ENCODE measurements at places on chromosomes 1 and 21. TPM values are rescaled to one million over a fixed set of nuclear protein-coding genes. Genes with fewer than 3 reads are reported as not detected.

DNA sequence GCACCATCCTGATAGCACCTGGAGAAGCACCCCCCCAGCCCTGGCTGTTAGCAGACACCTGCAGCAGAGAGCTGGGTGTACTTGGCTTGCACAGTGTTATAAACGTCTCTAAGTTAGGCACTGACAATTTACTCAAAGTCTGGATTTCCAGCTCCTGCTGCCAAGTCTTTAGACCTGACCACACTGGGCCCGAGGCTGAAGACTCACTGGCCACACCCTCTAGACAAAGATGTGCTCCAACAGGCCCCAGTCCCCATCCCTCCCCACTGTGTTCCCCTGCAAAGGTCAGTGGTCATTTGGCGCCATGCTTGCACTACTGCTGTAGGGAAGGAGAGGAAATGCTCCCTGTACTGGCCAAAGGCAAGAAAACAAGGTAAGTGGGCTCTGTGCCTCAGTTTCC is 31.1 kb downstream of the PADI6 start:
- H3K4me3 ChIP-seq, result no peak overlapping the region
- no peak overlapping the region for H3K27ac ChIP-seq
- no peaks in the 10 kb centered on the region for H3K27me3 ChIP-seq
- peaks cover 4% of the 10 kb centered on the region for H3K4me1 ChIP-seq

MPZ gene
- total RNA-seq, result 15.1 TPM

GRCh38 chr1:157478030-157478429 is 74.3 kb downstream of the FCRL5 start:
- no peak overlapping the region for H3K4me3 ChIP-seq
- H3K36me3 ChIP-seq, result no peaks in the 10 kb centered on the region
- no peaks in the 10 kb centered on the region for H3K27me3 ChIP-seq
- H3K27ac ChIP-seq, result no peak overlapping the region
- no peaks in the 10 kb centered on the region for H3K4me1 ChIP-seq

DNA sequence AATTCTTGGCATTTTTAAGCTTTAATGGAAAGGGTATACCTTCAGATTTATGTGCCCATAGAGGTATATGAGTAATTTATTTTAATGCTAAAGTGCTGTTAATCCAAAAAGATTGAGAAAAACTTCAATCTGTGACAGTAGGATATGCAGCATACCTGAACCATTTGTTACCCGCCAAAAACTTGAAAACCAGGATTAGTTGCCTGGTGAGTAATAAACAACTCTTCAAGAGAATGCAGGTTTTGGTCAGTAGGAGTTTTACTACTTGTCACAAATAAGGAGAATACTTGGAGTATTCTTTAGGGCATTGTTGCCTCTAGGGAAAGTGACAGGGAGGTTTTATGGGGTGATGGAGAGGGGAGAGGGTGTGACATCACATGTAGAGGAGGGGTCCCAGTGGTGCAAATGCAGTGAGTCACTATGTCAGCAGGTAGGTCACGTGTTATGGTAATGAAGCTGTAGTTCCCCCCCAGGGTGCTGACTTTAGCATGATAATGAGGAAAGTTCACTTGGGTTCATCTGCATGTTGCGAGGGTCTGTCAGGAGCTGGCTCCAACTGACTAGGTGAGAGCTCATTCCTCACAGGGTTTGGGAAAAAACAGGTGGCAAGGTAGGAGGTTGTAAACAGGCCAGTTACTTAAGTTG is 23.1 kb downstream of the USP25 start:
- DNase-seq, result no peak
- no peaks in the 10 kb centered on the region for H3K27me3 ChIP-seq
- H3K36me3 ChIP-seq, result no peaks in the 10 kb centered on the region
- peaks cover 54% of the 10 kb centered on the region for H3K4me1 ChIP-seq
- H3K4me3 ChIP-seq, result no peak overlapping the region

DYRK3 gene
- 1.2 TPM for total RNA-seq

- H3K27ac ChIP-seq, result no peak overlapping the region
- no peak overlapping the region for H3K4me3 ChIP-seq
- H3K36me3 ChIP-seq, result no peaks in the 10 kb centered on the region
- no peaks in the 10 kb centered on the region for H3K4me1 ChIP-seq
These were observed 613.9 kb upstream of the NEGR1 start for GRCh38 chr1:72896256-72896655.

DNA sequence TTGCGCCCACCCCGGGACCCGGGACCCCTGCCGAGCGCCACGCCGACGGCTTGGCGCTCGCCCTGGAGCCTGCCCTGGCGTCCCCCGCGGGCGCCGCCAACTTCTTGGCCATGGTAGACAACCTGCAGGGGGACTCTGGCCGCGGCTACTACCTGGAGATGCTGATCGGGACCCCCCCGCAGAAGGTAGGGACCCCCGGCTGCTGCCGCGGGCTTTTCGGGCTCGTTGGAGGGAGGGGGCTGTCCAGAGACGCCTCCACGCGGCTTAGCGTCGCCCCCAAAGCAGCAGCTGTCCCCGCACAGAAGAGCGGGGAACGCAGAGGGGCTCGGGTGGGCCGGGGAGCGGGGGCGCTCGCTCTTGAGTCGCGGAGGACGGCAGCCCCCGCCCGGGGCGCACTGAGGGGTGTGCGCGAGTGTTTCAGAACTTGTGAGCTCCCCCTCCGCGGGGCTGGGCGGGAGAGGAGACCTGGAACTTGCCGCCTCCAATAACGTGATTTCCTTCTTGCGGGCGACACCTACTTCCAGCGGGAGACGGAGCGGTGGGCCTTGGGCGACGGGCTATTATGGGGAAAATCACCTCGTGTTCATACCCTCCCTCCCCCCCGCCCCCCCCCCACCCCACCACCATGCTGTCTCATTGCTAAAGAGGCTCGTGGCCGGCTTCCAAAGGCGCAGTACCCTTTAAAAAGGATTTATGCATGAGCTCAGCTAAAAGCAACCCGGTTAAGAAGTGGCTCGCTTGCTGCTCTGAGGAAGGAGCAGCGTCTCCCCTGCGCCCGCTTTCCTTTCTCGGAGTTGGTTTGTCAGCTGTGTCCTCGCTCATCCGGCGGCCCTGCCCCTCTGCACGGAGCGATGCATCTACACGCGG is 664 bp downstream of the BACE2 start:
- H3K27me3 ChIP-seq, result peaks cover 20% of the 10 kb centered on the region
- H3K36me3 ChIP-seq, result peaks cover 6% of the 10 kb centered on the region
- peak overlapping the region; percentile 96 for H3K27ac ChIP-seq

PLEKHN1 gene
- total RNA-seq, result 0.29 TPM

DNA sequence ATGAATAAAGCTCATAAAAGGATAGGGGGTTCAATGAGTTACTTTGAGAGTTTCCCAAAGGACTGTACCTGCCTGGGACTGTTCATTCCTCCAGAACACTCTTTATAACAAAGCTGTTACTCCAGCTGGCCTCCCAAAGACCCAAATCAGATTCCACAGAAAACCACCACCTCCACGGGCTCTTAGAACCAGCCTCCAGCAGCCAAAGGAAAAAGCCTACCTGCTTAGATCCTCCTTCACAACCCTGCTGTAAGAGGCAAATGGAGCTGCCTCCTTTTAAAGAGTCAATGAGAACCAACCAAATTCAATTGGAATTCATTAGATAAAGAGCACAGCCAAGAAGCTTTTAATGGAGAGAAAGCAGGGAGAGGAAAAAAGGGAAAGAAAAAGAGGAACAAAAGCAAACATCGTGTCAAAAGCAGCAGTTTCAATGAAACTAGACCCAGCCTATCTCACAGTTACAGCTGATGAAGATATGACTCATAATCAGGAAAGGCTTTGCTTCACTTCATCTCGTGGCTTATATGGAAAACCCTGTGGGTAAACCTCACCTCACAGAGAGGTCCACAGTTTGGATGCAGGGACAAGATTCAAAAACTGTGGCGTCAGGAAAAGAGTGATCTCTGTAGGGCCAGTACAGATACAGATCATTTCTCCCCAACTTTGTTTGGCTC is 27.8 kb upstream of the FMO4 start:
- H3K36me3 ChIP-seq, result no peaks in the 10 kb centered on the region
- H3K4me3 ChIP-seq, result no peak overlapping the region
- no peak for DNase-seq
- no peaks in the 10 kb centered on the region for H3K4me1 ChIP-seq
